ENCODE measurements at places on chromosomes 6 and 20.

GRCh38 chr20:49207076-49207475 is 12.1 kb upstream of the DDX27 start:
- no peak for DNase-seq
- H3K4me3 ChIP-seq = no peak overlapping the region
- no peak overlapping the region for H3K27ac ChIP-seq
- H3K27me3 ChIP-seq = peaks cover 4% of the 10 kb centered on the region

DNA sequence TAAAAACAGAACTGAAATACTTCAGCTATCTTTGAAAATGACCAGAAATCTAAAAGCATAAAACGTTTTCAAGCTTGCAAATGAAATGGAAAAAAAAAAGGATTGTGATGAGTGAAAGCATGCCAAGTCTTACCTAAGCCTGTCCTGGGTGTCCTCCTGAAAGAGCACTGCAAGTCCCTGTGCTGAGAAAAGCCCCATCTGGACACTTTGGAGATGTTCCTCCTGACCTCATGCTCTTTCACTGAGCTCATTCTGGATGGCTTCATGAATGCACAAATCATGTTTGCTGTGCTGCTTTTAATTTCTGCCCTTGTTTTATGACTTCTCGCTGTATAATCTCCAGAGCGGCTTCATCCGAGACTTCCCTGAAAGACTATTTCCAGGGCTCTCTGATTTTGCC is 136.0 kb downstream of the SOD2 start:
- H3K27me3 ChIP-seq = peaks cover 15% of the 10 kb centered on the region
- H3K4me3 ChIP-seq = no peak overlapping the region

DNA sequence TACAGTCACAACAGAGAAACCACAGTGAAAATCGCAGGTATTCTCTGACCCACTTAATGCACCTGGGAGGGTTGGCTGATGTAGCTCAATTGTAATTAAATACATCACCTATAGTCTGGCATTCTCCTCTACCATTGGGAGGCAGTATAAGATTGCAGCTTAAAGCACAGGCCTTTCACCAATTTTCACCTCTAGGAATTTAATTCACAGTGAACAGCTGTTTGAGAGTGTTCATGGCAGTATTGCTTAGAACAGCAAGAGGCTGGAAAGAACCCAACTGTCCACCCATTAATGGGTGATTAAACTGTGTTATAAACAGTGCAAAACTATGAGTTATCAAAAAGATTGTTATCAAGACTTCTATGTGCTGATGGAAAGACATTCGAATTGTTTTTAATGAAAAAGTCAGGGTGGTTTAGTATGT is 2.0 kb downstream of the EDEM2 start:
- peak overlapping the region; percentile 84 for H3K27ac ChIP-seq
- peak overlapping the region; percentile 39 for H3K4me3 ChIP-seq
- H3K4me1 ChIP-seq = peaks cover 26% of the 10 kb centered on the region
- H3K36me3 ChIP-seq = peaks cover 24% of the 10 kb centered on the region
- no peak for DNase-seq

- peaks cover 7% of the 10 kb centered on the region for H3K4me1 ChIP-seq
- no peak for DNase-seq
- H3K36me3 ChIP-seq = peaks cover 50% of the 10 kb centered on the region
These were observed 101.3 kb downstream of the MTHFD1L start for GRCh38 chr6:150966786-150967185.

- H3K4me1 ChIP-seq = peaks cover 7% of the 10 kb centered on the region
- DNase-seq = no peak
- peak overlapping the region; percentile 76 for H3K27ac ChIP-seq
- no peak overlapping the region for H3K4me3 ChIP-seq
These were observed 21.8 kb downstream of the CCDC167 start for GRCh38 chr6:37477656-37478435.
